Mesenchymal stem cell (in vitro differentiated cells and primary cell): ENCODE measurements at places on chromosomes 16 and 17.

DNA sequence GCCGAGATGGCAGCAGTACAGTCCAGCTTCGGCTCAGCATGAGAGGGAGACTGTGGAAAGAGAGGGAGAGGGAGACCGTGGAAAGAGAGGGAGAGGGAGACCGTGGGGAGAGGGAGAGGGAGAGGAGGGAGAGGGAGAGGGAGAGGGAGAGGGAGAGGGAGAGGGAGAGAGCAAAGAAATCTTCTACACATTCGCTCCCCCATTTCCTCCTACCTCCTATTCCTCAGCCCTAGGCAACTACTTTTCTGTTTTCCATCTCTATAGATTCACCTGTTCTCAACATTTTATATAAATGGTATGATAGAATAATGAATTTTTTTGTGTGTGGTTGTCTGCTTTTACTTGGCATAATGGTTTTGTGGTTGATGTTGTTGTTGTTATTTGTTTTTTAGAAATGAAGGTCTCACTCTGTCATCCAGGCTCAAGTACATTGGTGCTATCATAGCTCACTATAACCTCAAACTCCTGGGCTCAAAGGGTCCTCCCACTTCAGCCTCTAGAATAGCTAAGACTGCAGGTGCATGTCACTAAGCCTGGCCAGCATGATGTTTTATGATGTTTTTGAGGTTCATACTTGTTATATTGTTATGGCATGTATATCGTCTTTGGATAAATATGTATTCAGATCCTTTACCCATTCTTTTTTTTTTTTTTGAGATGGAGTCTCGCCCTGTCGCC is 6.0 kb upstream of the PRPF8 start:
- DNase-seq: no peak

GRCh38 chr17:41340494-41340893 is 10.1 kb downstream of the KRT33A start:
- no peak for DNase-seq

DNA sequence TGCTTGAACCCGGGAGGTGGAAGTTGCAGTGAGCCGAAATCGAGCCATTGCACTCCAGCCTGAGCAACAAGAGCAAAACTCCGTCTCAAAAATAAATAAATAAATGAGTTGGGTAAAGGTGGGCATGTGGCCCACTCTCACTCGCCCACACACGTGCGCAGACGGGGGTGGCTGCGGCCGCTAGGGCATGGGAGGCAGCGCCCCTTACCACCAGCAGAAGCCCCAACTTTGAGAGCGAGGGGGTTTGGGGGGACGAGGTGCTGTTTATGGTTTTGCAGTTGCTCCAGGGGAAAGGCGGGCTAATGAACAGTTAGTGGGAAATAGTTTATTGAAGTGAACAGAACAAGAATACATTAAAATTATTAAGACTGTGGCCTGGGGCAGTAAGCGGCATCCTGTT is 14.9 kb upstream of the RBFOX3 start:
- no peak for DNase-seq

GRCh38 chr17:33750943-33751701 is 458.0 kb upstream of the ASIC2 start:
- peak; percentile 47 for DNase-seq

DNA sequence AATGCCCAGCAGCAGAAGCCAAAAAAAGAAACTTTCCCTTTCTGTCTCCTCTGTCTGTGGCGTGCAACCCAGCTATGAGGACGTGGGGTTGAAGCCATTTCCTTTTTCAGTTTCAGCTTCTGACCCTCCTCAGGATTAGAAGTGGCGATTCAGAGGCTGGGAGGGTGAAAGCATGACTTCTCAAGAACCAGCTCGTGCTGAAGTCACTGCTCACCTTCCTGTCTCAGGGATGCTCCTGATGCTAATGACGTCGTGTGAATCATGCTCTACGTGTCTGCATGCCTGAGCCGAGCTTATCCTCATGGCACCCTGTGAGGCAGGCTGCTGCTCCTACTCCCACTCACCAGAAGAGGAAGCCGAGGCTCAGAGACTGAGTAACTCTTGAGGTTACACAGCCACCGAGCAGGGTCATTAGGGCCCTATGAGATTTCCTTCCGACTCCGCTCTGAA is 5.7 kb upstream of the LPO start:
- DNase-seq: peak; percentile 39

DNA sequence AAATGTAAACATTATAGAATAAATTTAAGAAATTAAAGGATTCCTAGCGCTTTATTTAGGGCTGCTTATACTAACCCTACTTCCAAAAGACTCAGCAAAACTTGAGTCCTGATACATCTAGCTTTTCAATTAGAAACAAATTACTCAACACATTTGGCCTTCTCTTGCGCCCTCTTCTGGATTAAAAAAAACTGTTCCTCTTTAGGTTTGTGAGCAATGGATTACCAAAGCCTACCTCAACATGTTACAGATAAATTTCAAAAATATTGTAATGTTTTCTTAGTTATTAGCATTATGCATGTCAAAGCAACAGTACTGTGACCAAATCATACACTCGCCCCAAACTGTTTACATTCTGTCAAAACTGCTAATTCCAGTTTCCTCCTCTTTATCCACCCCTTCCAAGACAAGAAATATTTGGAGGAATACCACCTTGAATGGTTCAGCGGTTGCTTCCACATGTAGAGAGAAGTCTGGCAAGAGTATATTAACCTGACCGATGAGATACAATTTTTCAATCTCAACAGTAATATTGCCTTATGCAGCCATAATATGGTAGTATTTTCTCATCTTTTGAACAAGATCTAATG is 2.7 kb downstream of the NUFIP2 start:
- DNase-seq: peak; percentile 80

DNA sequence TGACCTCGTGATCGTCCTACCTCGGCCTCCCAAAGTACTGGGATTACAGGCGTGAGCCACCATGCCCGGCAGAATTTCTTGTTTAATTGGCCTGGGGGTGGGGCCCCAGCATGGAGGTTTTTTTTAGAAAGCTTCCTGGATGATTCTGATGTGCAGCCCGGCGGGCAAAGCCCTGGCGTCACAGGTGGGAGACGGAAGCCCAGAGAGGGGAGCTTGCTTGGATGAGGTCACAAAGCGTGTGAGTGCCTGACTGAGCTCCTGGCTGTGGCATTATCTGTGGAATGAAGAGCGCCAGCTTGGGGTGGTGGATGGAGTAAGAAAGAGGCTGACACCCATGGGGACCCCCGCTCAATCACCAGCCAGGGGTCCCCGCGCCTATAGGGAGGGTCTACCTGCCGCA is 4.1 kb downstream of the VASN start:
- DNase-seq: no peak

GRCh38 chr16:81410643-81411293 is 33.8 kb upstream of the CMIP start:
- DNase-seq: no peak

DNA sequence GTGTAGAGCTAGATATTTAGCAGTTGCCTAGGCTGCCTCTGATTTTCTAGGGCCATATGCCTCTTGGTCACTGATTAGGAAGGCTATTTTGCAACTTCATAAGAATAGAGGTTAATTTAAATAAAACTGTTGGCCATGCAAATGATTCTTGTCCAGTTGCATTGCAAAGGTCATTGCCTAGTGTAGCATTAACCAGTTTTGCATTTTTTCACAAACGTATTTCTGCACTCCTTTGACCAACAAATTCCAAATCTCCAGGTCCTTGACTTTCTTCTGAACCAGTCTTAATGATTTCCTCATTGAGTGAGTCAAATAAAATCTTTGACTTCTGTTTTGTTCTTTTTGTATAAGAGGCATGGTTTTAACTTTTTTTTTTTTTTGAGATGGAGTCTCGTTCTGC is 33.5 kb downstream of the ERCC4 start:
- DNase-seq: no peak

GRCh38 chr17:14959106-14959648 is 305.9 kb downstream of the PMP22 start:
- no peak for DNase-seq

DNA sequence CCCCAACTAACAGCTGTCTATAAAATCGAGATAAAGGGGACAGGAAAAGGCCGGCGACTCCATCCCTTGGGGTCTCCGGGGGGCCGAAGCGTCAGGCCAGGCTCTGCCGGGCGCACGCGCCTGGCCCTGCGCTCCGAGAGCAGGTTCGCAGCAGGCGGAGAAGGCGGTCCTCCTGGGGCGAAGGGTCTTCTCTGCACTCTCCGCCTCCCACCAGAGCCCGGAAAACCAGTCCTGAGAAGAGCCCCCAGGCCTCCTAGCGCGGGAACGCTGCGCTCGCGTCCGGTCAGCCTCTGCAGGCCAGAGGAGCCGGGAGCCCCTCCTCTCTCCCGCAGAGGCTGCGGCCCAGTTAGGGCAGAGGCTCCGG is 5.1 kb downstream of the FOXF1 start:
- peak; percentile 37 for DNase-seq

DNA sequence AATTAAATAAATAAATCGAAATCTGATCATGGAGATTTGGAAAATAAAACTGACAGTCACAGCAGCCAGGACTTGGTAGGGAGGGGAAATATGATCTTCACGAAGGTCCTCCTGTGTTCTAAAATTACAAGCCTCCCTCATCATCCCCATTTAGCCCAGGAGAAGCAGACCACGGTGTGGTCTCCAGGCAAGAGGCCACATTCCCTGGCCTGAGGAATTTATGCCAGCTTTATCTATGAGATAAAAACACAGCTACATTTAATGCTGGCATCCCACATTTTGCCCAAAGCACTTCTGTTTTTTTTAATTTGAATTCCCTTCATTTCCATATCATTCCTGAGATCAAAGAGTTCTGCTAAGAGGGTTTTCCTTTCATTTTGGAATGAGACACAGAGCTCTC is 43.2 kb downstream of the ABCC12 start:
- DNase-seq: no peak

DNA sequence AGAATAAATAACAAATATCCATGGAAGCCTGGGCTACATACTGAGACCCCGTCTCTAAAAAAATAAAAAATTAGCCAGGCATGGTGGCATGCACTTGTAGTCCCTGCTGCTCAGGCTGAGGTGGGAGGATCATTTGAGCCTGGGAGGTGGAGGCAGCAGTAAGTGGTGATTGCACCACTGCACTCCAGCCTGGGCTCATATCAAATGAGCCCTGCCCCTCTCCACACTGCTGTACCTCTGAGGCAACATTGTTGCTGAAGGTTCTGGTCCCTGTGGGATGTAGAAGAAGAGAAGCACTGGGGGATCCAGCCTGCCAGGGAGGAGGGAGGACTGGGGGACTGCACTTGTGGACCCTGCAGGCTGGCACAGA is 11.4 kb upstream of the ARHGAP23 start:
- no peak for DNase-seq

- DNase-seq: peak; percentile 88
Measured at GRCh38 chr17:78737332-78737731, 44.7 kb downstream of the CYTH1 start.

DNA sequence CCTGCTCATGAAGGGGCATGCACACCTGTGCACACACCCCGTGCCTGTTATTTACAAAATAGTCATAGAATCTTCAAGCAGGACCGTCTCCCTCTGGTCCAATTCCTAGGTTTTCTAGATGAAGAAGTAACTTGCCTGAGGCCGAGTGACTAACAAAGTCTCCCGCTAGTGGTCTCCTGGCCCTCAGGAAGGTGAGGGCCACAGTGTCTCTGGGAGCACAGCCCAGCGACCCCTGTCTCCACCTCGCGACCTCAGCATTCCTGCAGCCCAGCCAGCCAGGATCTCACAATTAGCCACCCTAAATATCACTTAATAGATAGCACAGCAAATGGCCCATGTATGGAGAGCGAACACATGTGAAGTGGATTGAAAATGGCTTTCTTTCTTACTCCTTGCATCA is 30.5 kb upstream of the CACNG1 start:
- no peak for DNase-seq

DNA sequence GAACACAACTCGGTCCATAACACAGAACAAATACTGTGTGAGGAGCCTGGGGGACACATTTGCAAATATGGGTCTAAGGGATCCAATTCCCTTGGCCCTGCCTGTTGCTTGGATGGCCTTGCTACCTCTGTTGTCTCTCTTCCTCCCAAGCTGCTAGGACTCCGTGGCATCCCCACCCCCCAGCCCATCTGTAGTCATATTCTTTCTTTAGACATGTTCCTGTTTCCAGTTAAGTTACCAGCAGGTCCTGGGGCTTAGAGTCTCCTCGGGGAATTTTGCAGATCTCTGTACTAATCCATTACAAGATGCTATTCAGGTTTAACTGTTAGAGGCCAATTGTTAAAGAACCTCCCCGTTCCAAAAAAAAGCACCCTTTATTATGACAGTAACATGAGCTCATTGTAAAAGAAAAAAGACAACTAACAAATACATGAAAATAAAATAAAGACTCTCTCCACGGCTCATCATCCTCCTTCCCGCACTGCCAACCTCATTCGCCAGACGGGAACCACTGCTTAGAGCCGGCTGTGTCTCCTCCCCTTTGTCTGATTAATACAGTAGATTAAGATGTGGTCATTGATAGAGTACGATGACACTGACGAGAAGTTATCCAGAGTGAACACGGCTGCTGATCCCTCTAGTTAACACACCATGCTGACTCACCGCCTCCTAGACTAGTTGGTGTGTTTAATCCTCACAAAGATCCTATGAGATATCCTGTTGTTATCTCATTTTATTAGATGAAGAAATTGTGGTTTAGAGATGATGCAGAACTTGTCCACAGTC is 22.2 kb downstream of the HS3ST4 start:
- no peak for DNase-seq

GRCh38 chr17:6969323-6969726 is 26.5 kb upstream of the ALOX12 start:
- no peak for DNase-seq

GRCh38 chr16:11250786-11251524 is 5.0 kb downstream of the SOCS1 start:
- DNase-seq: no peak

- no peak for DNase-seq
Measured at GRCh38 chr16:49108611-49109010, 173.0 kb downstream of the CBLN1 start.

GRCh38 chr16:9165681-9166080 is 74.2 kb downstream of the HAPSTR1 start:
- no peak for DNase-seq

GRCh38 chr17:77507111-77507885 is 366.5 kb downstream of the SEC14L1 start:
- DNase-seq: no peak

- no peak for DNase-seq
Measured at GRCh38 chr16:12902511-12903372, 1.3 kb downstream of the SHISA9 start.

DNA sequence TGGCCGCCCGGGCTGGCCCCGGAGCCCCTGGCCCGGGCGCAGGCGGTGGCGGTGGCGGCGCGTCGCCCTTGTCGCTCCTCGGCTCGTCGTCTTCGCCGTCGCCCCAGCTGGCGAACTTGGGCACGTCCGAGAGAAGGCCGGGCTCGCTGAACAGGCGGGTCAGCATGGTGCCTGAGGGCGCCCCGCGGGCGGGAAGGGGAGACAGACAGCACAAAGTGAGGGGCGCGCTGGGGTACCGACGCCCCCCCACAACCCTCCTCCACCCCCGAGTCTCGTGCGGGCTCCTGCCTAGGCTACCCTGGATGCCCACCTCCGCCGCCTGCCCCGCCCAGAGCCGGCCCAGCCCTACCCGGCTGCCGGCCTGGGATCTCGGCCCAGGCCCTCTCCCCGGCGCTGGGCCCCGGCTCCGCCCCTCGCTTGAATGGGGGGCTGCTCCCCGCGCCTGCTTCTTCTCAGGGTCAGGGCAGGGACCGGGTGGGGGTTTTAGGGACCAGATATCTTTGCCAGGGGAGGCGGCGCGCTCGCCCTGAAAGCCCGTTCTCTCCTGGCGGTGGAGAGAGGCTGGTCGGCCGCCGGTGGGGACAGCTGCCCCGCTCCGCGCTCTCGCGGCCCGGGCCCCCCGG is 1.2 kb downstream of the NEUROD2 start:
- DNase-seq: no peak

GRCh38 chr16:11877374-11877773 is 26.0 kb upstream of the RSL1D1 start:
- no peak for DNase-seq
